Activated T-helper 1 cell treated with anti-CD3 and anti-CD28 coated beads, Interleukin-12 subunit alpha, Interleukin-12 subunit beta, Interleukin-2, Interleukin-4 antibody, amounts not matched to agents 30 ng/mL and 10 ng/mL and 1 ng/mL, durations not matched to agents 14 hours and 24 hours and 36 hours (primary cell): ENCODE measurements at places on chromosomes 7 and 10. TPM values are rescaled to one million over a fixed set of nuclear protein-coding genes. Genes with fewer than 3 reads are reported as not detected.

Gene FLNC
- total RNA-seq, result 0.03 and 0.07 TPM in 2 replicates

Gene CEP55
- total RNA-seq, result 53.0 and 55.7 TPM in 2 replicates

Gene ZPBP
- total RNA-seq, result not detected in 2 replicates

Gene HGF
- total RNA-seq, result not detected in 2 replicates

Gene NKX2-3
- not detected in 2 replicates for total RNA-seq

Gene LIPF
- not detected in 2 replicates for total RNA-seq

Gene FAM20C
- total RNA-seq, result 0.15 and 0.34 TPM in 2 replicates

Gene PPIF
- total RNA-seq, result 155 and 157 TPM in 2 replicates

- no peak for DNase-seq
These were observed 163.1 kb upstream of the NPVF start for GRCh38 chr7:25391295-25391861.

- DNase-seq, result no peak
These were observed 53.3 kb downstream of the AKAP9 start for GRCh38 chr7:91993976-91994375.

DNA sequence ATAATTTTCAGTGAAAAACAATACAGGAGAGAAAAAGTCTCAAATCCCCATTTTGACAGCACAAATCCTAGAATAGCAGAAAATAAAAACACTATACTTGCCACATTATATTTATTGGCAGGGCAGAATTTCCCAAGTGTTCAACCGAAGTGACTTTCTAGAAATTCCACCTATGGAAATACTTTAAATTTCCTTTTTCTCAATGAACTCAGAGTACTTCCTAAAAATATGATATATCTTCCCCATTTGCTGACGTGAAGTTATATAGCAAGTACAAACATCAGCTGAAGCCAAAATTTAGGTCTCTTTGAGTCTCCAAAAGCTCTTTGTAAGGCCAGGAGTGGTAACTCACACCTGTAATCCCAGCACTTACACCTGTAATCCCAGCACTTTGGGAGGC lies 83.3 kb downstream of the NT5C2 start:
- no peak for DNase-seq

DNA sequence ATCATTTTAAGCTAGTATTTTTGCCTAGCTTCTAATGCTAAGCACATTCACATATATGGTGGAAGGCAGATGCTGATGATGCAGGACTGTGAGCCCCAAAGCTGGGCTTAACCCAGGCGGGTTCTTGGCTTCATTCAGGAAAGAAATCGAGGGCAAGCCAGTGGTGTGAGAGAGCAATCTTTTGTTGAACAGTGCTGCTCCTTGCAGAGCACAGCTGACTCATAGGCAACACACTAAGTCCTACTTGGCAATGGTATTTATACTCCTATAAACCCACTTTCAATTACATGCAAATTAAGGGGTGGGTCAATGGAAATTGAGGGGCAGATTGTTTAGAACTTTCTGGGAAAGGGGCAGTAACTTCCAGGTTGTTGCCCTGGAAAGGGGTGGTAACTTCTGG lies 42.0 kb upstream of the CELF2 start:
- DNase-seq, result no peak

DNA sequence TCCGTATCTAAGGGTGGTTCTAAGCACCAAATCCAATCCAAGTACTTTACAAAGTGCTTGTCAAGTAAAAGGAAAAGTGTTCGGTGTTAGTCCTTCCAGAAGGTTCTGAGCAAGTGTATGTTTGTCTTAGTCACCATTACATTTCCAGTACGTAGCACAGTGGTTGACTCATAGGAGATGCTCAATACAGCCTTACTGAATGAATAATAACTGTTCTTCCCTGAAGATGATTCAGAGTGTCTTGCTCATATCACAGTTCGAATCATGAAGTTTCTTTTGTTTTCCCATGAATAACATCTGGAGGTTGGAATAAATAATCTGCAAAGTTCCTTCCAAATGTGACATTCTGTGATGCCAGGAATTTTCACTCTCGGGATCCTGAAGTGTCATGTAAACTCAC lies 53.4 kb downstream of the WNT2 start:
- DNase-seq, result no peak

DNA sequence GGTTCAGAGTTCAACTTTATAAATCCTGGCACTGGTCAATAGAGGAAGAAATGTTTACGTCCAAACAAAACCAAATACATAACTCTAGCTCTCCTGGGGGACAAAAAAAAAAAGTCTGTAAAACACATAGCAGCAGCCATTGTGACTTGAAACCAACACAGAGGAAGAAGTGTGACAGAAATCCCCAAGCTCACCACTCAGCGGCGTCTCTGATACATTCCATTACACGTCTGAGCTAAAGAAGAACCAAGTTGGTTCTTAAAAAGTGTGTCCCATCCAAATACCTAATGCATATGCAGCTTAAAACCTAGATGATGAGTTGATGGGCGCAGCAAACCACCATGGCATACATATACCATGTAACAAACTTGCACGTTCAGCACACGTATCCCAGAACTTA lies 58.3 kb upstream of the NANOS1 start:
- DNase-seq, result no peak

DNA sequence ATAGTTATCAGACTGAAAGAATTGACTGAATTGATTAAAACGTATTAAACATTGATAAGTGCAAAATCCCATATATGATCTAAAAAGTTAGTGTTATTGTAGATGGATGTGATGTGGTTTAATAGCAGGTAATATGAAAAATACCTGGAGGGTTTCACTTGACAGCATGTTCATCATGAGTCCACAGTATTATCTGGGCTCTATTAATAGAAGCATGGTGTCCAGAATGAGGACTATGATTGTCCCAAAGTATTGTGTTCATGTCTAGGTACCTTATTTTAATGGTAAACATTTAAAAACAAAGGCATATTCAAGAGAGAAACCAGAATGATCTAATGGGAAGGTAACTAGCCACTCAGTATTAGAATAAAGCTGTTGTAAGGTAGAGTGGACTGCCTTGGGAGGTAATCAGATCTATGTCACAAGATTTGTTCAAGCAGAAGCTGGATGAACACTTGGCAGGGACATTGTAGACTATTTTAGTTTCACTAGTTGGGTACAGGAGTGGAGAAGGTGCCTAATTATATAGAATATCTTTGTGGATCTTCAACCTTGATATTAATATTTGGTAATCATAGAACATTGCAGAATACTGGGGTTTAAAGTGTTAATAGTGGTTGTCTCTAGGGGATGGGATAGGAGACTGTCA lies 43.5 kb downstream of the MCU start:
- DNase-seq, result no peak

DNA sequence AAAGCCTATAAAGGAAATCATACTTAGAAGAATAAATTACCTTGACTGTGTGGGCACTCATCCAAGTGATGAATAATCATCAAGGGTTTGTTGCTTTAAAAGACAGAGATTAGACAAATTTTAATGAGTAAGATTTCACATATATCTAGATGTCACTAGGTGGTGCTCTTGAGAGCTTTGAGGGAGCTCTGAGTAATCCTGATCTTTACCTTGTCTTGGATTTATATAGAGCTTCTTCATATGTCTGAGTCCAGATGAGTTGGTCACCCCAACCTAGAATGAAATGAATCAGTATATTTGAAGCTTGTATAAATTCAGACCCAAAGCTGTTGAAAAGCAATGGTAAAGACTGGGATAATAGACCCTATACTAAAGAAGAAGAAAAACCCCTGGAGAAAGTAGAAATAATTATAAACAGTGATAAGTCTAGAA lies 3.7 kb downstream of the AGR2 start:
- no peak for DNase-seq

DNA sequence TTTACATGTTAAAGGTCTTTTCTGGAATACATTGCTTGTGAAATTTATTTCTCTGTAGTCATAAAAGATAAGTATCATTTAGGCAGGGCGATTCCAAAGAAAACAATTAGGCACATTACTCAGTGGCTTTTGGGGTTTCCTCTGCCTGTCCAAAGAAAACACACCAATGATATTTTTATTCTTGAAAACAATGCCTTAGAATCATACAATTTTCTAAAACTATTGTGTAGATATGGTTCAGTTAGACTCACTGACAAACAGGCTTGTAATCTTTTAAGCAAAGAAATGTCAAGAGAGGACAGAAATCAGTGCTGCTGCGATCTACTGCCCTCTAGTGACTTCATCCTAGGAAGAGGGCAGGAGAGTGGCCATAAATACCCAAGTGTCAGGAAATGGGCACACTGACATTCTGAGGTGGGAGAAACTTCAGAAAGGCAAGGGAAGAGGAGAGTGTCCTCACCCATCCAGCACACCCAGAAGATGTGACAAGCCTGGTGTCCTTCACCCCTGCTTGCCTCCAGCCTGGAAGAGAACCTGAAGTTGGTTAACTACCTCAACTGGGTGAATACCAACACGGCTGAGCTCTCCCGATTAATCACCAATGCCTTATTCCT lies 120.5 kb downstream of the GALNT11 start:
- DNase-seq, result no peak

DNA sequence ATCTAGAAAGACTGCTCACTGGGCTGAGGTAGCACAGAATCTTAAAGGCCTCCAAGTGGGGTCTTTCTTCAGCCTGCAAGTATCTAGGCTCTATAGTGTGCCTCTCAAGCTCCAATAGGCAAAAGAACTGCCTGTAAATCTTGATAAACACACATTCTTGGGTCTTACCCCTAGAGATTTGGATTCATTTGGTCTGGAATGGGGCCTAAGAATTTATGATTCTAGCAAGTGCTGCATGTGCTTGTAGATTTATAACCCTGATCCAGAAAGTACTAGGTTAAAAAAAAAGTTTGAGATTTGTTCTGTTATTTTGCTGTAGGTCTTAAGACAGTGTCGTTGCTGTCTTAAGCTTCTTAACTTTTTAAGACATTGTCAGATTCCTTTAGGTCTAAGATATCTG lies 74.1 kb downstream of the RALA start:
- no peak for DNase-seq

DNA sequence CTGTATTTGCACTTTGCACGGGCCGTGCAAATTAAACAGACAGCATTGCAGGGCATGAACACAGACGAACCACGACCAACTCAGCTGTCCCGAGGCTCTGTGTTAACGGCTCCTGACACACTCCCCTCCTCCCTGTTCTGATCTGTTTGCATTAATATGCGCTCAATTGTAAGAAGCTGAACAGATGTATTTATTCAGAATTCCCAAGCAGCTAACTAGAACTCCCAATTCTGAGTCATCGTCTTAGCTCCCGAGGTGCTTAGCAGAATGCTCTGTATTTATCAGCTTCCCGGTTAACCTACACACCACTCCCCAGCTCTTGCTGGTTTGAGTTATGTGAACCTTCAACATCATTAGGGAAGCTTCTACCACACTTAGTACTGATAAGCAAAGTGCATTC lies 286.4 kb downstream of the PTPRN2 start:
- DNase-seq, result no peak

- no peak for DNase-seq
These were observed 17.9 kb upstream of the PRKAR1B start for GRCh38 chr7:744854-745430.
